A549 treated with Mapracorat at 1 μM for 4 hours (cell line): ENCODE measurements at places on chromosomes 13 and 19. TPM values are rescaled to one million over a fixed set of nuclear protein-coding genes. Genes with fewer than 3 reads are reported as not detected.

The SERP2 gene
- not detected in 5 replicates for total RNA-seq

The TMEM259 gene
- 71.4 to 134 TPM (median 123 TPM) in 5 replicates for total RNA-seq

The ADPRHL1 gene
- 14.4 to 16.0 TPM (median 14.8 TPM) in 5 replicates for total RNA-seq

The KASH5 gene
- total RNA-seq: 0.06 TPM in 1 of 5 replicates, not detected in the others

The RINL gene
- 1.9 to 2.7 TPM (median 2.4 TPM) in 5 replicates for total RNA-seq

The PCP2 gene
- total RNA-seq: not detected in 5 replicates

The ERICH4 gene
- 0.15 TPM in 1 of 5 replicates, not detected in the others for total RNA-seq

The C1QTNF9B gene
- not detected in 5 replicates for total RNA-seq

The KLK14 gene
- 0.20 to 0.55 TPM (median 0.43 TPM) in 5 replicates for total RNA-seq

The ZNF320 gene
- total RNA-seq: not detected in 5 replicates

The SHISA2 gene
- not detected in 5 replicates for total RNA-seq

The FARSA gene
- 59.9 to 78.1 TPM (median 68.9 TPM) in 5 replicates for total RNA-seq

The ZNF492 gene
- total RNA-seq: not detected in 5 replicates
